ENCODE measurements at places on chromosomes 16 and 17.

- DNase-seq = peak; percentile 33
Measured at GRCh38 chr16:2009791-2010510, at the start of gene ZNF598. Gene ZNF598, minus strand, starts transcription at chr16:2009821.

GRCh38 chr17:42467889-42468288 lies 9.2 kb downstream of the ATP6V0A1 start:
- DNase-seq = no peak

DNA sequence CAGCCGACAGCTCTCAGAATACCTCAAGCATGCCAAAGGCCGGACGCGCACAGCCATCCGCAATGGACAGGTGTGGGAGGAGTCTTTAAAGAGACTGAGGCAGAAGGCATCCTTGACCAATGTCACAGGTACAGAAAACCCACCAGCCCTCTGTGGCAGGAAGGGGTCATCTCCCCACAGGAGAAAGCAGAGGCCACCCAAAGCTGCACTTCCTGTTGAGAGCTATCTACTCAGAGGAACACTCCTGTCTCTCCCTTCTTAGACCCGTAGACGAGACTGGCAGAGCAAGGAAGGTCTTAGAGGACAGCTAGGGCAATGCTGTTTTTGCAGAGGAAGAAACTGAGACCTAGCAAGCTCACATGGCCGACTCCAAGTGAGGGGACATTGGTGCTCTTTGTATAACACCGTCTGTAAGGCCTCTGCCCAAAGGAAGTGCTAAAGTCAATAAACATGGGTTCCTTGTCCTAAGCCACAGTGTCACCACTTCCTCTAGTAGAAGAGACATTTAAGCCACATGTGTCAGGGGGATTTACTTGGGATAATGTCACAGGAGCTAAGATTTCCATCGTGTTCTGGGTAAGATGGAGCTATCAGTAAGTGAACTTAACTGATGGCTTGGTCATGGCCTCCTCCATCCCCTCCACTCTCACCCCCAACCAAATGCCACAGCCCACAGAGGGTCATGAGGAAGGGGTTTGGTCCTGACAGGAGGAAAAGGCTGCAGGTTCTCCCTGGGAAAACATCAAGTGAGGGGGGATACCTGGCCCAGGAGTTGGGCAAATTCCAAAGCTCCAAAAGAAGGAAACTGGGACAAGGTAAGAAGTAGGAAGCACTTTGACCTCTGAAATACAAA lies 9.4 kb downstream of the LPO start:
- DNase-seq = no peak

DNA sequence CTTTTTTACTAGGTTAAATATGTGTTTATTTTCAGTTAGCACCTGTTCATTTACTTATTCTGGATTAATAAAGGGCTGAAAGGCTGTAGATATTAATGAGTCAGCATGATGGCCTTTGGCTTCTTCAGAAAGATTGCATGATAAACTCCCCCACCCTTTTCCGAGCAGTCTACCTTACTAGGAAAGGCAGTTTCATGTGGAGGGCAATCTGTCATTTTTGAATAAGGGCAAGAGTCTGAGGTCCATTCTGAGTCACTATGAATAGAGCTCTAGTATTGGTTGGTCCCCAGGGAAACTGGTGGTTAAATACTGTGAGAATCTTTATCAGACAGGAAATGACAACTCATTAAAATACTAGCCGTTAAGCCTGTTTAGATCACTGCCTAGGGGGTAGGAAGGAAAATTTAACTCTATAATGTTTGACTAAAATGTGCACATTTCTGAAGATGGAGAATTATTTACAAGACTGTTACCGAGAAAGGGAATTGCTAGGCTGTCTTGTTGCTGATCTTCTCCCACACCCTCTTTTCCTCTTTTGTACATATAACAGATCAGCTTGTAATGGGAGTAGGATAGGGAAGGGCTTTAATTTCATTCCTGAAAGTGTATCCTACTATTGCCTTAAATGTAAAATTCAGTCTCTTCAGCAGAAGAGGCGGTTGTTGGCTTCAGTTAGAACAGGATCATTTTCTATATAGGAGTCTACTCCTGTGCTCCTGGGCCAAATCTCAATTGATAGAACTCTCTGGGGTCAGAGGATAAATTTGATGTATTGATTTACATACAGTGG lies 63.3 kb downstream of the TUBD1 start:
- DNase-seq = peak; percentile 96

- DNase-seq = peak; percentile 75
Measured at GRCh38 chr17:40486522-40487370, 14.7 kb downstream of the TNS4 start.

GRCh38 chr16:56331915-56332314 lies 93.4 kb downstream of the AMFR start:
- DNase-seq = no peak

GRCh38 chr16:30724641-30725417 lies 23.4 kb upstream of the PHKG2 start:
- no peak for DNase-seq

GRCh38 chr16:82808036-82808435 lies 181.3 kb downstream of the CDH13 start:
- DNase-seq = no peak

DNA sequence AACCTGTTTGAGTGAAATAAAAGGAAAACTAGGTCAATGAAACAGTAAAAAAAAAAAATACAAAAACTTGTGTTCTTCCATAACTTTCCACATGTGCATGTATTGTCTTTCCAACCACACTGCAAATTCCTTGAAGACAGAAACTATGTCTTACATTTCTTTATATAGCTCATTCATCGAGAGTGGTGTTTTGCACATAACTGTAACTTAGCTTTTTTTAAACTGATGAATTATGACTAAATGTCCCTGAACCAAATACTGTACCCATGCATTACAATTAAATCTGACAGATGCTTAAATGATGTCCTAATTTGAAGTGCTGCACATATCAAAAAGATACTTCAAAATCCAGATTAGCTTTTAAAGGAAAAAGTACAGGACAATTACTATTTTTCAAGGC lies 50.1 kb downstream of the BRIP1 start:
- DNase-seq = no peak

GRCh38 chr16:11431915-11432465 lies 86.7 kb downstream of the RMI2 start:
- no peak for DNase-seq

DNA sequence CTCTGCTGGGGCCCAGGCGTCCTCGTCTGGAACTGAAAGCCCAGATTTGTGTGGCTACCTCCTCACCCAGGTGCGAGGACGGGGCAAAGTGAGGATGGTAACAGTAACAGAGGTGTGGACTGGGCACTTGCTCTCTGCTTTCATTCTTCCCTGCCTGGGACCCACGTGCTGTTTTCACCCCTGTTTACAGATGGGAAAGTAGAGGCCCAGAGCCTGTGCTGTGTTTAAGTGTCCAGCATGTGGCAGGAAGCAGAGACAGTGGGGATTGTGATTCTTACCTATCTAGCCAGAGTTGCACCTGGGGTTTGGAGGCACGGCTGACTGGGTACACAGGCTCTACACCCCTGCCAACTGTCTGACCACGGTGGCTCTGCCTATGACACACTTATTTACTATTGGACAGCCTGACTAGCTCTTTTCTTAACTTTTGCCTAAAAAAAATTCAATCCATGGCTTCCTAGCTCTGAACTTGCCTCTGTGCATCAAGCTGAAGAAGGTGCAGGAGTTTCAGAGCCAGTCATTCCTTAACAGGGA lies 155.4 kb downstream of the CLEC16A start:
- no peak for DNase-seq

- DNase-seq = no peak
Measured at GRCh38 chr17:41118721-41119120, 548 bp upstream of the KRTAP4-11 start.

- peak; percentile 75 for DNase-seq
Measured at GRCh38 chr17:7045492-7046126, 1.7 kb upstream of the SLC16A11 start.

DNA sequence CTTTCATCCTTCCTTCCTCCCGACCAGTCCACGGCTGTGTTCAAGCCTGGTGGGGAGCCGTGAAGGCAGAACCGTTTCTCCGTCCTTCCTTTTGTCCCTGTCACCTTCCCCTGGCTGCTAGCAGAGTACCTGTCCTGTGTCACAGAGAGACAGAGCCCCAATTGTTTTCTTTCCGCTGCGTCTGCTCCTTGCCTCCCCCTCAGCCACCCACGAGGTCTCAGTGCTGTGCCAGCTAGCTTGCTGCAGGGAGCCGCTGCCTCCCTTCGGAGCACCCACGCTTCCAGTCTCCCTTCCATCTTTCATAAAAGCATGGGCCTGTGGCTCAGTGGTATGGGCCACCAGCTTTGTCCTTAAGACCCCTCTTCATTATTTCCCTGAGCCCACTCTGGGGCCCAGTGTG lies 62.2 kb downstream of the MPRIP start:
- no peak for DNase-seq

DNA sequence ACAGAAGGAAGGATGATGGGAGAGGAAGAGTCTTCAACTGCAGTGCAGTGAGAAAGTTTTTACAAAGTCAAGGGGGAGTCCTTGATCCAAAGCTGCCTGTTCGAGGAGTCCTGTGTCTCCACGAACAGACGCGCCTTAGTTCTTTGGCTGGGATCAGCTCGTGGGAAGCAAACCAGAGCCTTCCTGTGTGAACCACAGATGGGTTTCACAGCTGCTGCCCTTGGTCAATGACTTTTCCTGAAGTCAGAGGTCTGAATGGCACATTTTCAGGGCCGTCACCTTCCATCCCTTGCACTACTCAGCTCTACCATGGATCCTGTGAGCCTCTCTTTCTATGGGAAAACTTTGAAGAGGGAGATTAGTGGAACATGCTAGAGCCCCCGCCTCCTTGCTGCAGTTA lies 4.2 kb upstream of the SBK1 start:
- no peak for DNase-seq

DNA sequence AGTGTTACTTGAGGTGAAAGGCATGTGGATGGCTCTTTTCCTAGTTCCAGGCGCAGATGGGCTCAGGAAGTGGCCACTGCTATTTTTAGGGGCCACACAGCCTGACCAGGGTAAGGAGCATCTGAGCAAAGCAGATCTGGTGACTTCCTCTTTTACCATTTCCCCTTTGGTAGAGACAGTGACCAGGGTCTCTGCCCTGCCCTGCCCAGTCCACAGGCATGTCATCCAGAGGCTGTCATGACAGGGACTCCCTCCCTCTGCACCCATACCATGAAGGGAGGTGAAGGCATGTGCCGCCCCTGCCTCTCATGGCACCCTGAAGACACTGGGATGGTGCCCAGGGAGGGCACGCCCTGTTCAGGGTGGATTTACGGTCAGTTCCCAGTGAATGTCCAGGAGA lies 2.2 kb downstream of the PLA2G15 start:
- DNase-seq = no peak

- no peak for DNase-seq
Measured at GRCh38 chr16:15650698-15651171, 690 bp downstream of the NDE1 start.

DNA sequence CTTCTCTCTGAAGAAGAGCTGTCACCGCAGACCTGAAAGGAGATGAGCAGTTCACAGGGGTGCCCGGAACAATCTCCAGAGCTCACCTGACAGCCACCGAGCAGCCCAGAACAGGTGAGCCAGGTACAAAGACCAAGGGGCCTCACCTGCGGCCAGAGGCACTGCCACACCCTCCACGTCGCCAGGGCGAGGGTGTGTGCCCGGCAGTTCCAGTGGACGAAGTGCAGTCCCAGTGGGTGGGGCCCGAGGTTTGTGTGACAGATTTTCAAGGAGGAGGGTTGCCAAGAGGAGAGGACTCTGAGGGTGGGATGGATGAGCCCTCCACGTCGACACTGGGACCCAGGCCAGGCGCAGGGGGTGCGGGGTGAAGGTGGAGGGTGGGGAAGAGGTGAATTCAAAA lies 61.7 kb downstream of the SMPD3 start:
- no peak for DNase-seq

DNA sequence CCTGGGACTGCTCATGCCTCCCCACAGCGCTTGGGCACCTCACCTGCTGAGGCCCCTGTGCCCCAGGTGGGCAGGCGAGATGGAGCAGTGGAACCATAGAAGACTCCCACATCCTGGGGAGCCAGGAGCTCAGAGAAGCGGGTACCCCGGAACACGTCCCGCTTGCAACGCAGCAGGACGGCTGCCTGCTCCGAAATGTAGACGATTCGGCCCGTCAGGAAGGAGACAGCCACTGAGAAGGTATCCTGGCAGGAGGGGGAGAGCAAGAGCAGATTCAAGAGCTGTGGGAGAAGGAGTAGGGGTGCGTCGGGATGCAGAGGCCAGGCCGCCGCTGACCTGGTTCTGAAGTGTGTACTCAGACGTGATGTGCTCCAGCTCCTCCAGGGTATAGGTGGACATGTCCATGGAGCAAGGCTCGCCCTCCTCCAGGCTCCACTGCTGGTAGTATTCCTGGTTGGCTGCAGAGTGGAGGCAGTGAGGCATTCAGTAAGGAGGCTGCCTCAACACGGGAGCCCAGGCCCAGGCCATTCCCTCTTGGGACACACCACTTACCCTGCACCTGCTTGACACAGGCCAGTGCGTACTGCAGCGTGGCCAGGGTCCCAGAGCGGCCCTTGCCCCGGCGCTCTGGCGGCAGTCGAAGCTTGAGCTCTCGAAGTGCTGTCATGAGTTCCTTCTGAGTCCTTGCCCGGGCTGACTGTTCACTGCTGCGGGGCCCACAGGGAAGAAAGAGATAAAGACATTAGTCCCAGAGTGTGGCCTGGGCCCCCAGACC lies 2.6 kb downstream of the PER1 start:
- DNase-seq = no peak

DNA sequence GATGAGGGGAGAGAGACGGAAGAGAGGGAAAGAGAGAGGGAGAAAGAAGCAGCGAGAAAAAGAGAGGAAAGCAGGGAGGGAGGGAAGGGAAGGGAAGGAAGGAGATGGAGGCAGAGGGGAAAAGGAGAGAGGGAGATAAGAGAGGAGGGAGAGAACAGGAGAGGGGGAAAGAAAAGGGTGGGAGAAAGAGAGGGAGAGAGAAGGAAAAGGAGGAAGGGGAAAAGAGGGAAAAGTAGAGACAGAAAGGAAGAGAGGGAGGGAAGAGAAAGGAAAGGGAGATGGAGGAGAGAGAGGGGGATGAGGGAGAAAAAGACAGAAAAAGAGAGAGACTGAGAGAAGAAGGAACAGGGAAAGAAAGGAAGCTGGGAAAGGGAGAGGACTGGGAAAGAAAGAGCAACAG lies 814.4 kb downstream of the CDH11 start:
- no peak for DNase-seq

DNA sequence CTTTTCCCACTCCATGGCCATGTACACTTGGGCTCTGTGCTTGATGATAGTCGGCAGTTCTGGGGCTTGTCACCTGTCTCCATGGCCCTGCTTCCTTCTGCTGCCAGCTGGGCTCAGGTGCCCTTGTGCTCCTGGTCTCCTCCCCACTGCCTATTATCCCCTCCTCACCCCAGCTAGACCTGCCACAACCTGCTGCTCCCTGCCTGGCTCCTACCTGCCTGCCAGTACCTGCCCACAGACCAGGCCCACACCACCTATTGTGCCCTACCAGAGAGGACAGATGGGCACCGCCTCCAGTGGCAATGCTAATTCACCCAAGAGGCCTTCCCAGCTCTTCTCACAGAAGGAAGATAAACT lies 538 bp upstream of the RAPGEFL1 start:
- DNase-seq = no peak

DNA sequence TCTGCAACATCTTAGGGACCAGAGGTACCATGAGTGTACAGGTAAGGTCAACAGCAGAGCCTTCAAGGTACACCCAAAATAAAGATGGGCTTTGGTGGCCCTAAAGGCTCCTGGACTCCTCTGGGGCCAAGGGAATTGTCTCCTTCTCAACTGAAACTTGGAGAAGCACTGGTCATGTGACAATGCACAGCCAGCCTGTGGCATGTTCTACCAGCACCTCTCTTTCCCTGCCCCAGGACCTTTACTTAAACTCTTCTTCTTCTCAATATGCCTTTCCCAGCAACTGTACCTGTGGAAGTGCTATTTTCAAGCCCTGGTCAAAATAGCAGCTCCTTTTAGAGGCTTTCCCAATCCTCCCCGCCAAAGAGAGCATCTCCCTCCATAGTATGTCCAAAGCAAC lies 28.4 kb downstream of the PIPOX start:
- DNase-seq = no peak
